Osteoblast (primary cell): ENCODE measurements at places on chromosomes 1 and 21. TPM values are rescaled to one million over a fixed set of nuclear protein-coding genes. Genes with fewer than 3 reads are reported as not detected.
A peak's percentile ranks its signal among the peaks of the same experiment; 100 is the strongest.

GRCh38 chr1:207309745-207310273 is 11.7 kb upstream of the CD55 start:
- peak; percentile 66 for DNase-seq

DNA sequence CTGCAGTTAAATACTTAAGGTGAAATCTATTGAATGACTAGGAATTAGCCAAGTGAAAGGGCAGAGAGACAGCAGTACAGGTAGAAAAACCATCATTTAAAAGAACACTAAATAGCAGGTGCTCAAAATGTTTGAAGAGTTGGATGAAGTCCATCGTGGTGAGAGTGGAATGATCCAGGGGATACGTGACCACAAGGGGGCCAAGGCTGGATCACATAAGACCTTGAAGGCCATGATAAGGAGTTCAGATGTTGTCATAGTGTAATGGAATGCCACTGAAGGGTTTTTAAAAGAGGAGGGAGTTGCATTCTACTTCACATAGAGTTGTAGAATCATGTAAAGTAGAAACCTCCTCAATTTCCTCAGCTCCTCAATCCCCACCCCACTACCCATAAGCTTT is 34.8 kb upstream of the HOOK1 start:
- no peak for DNase-seq

DNA sequence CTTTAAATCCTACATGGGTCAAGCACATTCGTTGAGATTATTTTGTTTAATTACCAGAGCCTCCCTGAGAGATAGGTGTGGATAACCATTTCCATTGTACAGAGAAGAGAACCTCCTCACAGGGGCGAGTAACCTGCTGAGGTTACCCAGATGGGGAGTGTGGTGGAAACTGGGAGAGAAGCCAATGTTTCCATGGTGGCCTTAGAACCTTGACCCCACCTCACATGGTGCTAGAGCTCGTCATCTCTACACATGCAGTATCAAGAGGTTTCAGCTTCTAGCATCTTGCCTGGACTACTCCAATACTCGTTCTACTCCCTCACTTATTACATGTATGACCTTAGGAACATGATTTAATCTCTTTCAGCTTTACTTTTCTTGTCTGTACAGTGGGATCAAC is 4.8 kb downstream of the REG4 start:
- DNase-seq = no peak

GRCh38 chr1:170009551-170009950 is 64.9 kb downstream of the KIFAP3 start:
- DNase-seq = no peak

Gene ERICH3
- total RNA-seq = not detected in 2 replicates
